Esophagus mucosa (tissue), 1 donor: ENCODE measurements at places on chromosomes 2 and 18.

DNA sequence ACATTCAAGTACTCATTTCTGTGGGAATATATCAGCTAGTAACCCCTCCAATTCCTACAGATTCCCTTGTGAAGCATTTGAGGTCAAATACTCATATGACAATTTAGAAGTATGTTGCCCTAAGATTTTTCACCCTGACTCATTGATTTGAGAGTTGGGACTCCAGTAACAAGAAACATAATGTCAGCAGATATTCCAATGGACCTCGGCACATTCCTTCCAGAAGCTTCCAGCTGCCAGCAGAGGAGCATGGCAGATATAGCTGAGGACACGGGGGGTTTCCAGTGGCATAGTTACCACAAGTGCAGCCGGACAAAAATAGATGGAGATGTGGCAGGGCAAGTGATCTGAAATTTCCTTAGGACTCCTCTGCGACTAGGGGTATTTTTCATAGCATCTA lies 101.9 kb upstream of the ARHGAP28 start:
- no peak for ATAC-seq

DNA sequence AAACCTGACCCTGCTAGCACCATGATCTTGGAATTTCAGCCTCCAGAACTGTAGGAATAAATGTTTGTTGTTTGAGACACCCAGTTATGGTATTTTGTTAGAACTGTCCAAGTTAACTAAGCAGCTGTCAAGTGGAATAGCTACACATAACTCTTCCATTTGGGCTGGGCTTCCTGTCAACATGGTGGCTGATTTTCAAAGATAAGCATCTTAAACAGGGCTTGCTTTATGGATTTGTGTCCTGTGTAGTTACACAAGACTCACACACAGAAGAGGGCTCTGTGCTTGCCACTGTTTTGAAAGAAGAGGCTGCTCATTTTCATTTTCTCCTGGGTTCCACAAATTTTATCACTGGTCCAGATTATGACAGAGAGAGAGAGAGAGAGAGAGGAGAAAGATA lies 35.7 kb downstream of the GCG start:
- ATAC-seq = no peak

DNA sequence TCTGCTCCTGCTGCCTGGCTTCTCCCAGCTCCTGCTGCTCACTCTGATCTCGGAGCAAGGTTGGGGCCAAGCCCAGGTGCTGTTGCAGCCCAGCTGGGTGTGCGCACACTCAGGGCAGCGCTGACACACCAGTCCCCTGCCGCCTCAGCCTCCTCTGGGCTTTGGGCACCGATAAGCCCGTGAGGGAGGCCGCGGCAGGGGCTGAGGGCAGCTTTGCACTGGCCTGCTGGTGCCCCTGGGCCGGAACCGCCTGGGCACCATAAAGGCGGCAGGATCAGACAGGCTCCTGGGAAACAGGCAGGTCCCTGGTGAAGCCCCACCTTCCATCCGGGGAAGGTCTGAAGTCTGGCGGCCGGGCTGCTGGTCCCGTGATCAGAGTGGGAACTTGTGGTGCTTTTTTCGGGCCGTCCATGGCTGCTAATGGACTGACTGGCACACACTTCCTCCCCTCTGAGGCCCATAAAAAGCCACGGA lies 14.1 kb upstream of the EML6 start:
- ATAC-seq = peak; percentile 86

DNA sequence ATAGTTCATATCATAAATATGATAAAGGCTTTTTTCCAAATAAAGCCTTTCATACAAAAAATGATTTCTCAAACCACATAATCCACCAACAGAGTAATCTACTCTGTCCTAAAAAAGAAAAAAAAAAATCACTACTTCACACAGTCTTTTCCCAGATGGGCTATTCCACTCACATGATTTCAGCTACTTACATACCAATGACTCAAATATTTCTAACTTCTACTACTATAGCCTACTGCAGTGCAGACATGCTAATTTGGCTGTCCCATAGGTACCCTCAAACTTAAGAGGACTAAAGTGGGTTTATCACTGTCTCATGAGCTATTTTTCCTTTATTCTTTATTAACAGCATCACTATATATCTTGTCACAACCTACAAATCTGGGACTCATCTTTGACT lies 57.4 kb downstream of the SLC66A3 start:
- ATAC-seq = no peak

DNA sequence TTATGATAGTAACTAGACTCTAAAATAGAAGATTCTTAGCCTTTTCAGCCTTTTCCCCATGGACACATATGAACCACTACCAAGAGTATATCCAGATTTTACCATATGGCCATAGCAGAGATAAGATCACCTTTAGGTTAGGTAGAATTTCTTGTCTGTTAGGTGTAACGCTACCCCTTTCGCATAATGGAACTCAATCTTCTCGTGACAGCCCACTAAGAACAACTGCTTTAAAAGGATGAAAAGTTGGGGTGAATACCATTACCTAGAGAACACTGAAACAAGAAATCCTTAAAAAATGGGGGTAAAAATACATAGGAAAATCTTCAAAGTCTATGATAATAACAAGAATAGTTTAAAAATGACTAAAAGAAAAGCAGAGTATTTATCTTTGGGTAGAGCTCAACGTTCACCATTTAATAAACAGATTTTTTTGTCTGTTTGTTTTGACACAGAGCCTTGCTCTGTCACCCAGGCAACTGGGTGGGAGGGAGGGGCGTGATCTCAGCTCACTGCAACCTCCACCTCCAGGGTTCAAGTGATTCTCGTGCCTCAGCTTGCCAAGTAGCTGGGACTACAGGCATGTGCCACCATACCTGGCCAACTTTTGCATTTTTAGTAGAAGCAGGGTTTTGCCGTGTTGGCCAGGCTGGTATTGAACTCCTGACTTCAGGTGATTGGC lies 67.2 kb downstream of the VIL1 start:
- no peak for ATAC-seq

GRCh38 chr2:96345868-96346462 lies 10.4 kb downstream of the NCAPH start:
- no peak for ATAC-seq

- ATAC-seq = no peak
Observed at GRCh38 chr2:44805401-44806235, 135.9 kb upstream of the SIX3 start.

- ATAC-seq = no peak
Observed at GRCh38 chr2:58054264-58054663, 7.7 kb downstream of the VRK2 start.

DNA sequence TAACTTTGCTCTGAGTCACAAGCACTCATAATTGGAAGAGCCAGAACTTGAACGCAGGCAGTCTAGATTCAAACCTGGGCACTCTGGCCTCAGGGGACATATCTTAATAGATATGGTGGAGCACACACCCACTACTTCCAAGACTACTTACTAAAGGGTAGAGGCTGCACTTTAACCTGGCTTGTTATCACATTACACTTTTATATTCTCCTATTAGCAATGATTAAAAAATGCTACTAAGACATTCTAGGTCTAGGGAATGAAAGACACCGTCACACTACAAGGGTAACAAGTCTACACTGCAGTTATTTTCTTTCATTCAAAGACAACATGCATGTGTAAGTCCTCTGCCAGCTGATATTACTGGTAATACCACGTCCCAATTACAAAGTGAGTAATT lies 258.8 kb downstream of the ZNF521 start:
- ATAC-seq = no peak

DNA sequence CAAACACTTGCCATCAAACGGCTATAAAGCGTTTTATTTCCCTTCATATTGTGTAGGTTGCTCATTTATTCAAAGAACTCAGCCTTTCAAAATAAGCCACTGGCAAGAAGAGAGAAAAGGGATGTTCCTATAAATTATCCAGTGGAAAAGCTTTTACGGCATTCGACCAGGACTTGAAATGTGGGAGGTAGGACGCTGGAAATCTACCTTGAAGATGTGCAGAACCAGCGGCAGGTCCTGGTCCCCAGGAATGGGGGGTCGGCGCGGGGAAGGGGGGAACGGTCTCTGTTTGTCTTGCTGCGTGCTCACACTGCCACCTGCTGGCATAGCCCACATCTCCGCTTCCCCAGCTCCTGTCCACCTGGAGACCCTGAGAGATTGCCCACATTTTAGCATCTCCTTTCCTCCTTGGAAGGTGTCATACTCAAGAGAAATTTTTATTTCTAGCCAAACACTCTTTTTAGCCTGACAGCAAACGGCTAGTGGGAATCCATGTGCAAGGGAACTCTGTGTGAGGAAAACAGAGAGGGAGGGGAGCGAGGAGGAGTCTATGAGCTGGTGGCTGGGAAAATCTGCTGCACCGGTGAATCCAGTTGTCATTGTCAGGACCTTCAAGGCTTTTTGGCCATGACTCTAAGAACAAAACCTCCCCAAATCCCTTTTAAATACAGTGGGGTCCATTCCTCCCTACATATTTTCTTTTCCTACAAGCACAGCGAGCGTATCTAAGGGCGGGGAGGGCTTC lies 349.0 kb upstream of the PKDCC start:
- no peak for ATAC-seq

- ATAC-seq = no peak
Observed at GRCh38 chr2:42663828-42664227, 95.4 kb downstream of the MTA3 start.

- ATAC-seq = no peak
Observed at GRCh38 chr18:4658804-4659203, 203.7 kb upstream of the DLGAP1 start.

- ATAC-seq = peak; percentile 84
Observed at GRCh38 chr2:178914259-178914849, 107.1 kb upstream of the TTN start.

GRCh38 chr2:32680942-32681341 lies 53.1 kb downstream of the TTC27 start:
- no peak for ATAC-seq

DNA sequence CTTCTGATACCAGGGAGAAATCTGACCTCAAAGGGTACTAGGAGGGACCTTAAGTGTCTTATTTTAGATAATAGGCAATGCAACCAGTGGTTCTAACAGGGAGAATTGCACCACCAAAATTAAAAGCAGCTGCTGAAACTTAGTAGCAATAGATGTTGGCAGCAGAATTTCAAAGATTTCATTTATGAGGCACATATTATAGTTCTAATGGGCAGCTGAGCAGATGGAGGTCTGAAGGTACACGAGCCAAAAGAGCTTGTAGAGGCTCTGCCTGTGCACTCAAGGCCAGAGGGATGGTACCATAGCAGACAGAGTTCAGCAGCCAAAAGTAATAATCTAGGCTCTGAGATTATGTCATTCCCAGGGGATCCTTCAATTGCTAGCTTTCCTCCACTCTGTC lies 87.3 kb upstream of the NCKAP5 start:
- no peak for ATAC-seq

DNA sequence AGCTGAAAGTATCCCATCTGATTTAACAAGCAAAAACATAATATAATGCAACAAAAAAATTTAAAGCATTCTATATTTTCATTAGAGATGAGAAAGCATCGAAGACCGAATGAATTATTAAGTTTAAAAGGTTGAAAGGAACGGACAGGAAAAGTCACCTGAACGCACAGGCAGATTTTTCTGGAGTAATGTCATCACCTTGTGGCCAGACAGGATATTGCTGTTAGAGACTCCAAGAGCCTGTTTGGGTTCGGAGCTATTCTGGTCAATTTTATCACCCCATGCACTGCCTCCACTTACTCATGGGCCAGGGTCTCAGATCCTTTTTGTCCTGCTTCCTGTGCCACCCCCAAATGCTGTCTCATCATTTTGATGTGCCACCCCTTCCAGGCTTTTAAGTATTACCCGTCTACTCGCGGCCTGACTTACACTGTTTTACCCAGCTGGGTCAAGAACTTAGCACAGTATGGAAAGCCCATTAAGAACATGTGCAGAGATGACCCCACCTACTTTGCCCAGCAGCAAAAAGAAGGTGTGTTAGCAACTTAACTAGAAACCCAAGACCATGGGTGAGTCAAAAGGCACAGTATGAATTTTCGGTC lies 27.3 kb downstream of the GKN2 start:
- ATAC-seq = peak; percentile 79

- no peak for ATAC-seq
Observed at GRCh38 chr18:2108591-2108990, 462.7 kb downstream of the METTL4 start.

DNA sequence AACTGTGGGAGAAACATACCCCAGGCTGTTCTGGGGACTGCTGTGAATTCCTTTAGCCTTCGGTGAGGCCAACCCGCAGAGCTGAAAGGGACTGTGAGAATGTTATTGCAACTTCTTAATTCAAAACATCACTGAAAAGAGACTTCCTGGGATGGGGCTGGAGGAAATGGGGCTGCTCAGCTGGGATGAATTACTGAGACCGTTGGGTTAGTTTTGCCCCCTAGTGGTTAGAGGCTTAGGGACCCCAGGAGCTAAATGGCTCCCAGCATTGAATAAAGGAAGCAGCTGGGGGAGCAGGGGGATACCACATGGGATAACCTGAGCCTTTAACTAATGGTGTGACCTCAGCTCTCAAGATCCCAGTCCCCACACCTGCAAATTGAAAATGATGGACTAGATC lies 941.1 kb upstream of the FANCL start:
- no peak for ATAC-seq

- ATAC-seq = peak; percentile 81
Observed at GRCh38 chr2:218301176-218301819, 9.0 kb upstream of the TMBIM1 start.

- ATAC-seq = peak; percentile 31
Observed at GRCh38 chr2:230660294-230661060, 52.2 kb upstream of the CAB39 start.

DNA sequence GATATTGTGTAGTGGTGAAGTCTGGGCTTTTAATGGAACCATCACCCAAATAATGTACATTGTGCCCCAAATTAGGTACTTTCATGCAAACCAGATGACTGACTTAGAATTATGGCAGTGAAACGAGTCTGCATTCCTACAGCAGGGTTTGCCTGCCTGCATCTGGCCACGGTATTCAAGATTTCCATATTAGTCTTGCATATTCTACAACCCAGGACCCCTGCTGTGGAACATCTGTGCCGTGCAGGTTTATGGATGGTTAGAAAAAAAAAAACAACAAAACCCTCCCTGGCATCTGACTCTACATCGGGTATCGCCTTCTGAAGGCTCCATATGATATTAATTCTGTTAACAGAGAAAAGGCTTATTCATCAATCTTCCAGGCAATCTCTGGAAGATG lies 394.8 kb downstream of the DCDC2C start:
- no peak for ATAC-seq

DNA sequence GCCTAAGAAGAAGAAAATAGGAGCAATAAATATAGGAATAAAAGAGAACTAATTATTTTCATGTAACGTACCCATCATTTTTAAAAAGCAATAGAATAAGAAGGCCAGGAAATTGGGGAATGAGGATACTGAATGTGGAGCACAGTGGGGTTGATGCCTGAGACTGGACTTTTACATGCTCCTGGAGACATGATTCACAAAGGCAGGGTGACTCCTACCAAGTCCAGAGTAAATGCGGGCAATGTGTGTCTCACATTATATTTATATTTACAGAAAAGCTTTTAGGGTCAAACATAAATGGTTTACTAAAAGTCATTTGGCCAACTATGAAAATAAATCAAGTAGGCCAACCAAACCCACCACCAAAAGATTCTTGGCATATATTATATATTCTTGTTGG lies 87.9 kb upstream of the COL5A2 start:
- no peak for ATAC-seq

DNA sequence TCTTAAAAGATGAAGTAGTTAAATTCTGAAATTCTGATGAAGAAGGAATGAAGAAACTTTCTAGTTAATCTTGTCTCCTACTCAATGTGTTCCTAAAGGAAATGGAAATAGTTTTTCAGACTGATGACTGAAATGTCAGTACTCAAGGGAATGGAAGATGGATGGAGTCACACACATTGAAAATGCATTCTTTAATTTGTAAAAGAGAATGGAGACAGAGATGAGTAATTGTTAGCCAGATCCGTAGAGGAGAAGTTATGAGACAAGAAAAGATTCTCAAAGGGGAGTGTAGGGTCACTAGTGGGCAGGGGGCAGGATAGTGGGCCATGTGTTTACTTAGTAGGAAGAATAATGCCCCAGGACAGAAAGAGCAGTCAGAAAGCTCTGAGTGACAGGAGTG lies 13.3 kb downstream of the ZSWIM2 start:
- ATAC-seq = no peak
